ENCODE measurements at places on chromosomes 4 and X. TPM values are rescaled to one million over a fixed set of nuclear protein-coding genes. Genes with fewer than 3 reads are reported as not detected.

The NPNT gene
- total RNA-seq, result 0.19 TPM

The FOXO4 gene
- 1.0 TPM for total RNA-seq

The PAGE2B gene
- total RNA-seq, result not detected

The SAGE1 gene
- not detected for total RNA-seq

The UGT2B17 gene
- not detected for total RNA-seq

The PCDH10 gene
- 0.09 TPM for total RNA-seq

The FAM47E gene
- total RNA-seq, result not detected

The AFF1 gene
- total RNA-seq, result 8.9 TPM

The USP26 gene
- total RNA-seq, result not detected

The GC gene
- total RNA-seq, result not detected

The MND1 gene
- 14.4 TPM for total RNA-seq

The CENPE gene
- 5.6 TPM for total RNA-seq

The AP1S2 gene
- 19.0 TPM for total RNA-seq

The PPARGC1A gene
- 0.06 TPM for total RNA-seq

The VEGFC gene
- total RNA-seq, result 15.7 TPM

The CLCN4 gene
- 4.2 TPM for total RNA-seq

The IL1RAPL2 gene
- total RNA-seq, result not detected

The DCAF12L2 gene
- 0.17 TPM for total RNA-seq

The LINC00632 gene
- total RNA-seq, result 2.8 TPM

The PABPC4L gene
- 0.16 TPM for total RNA-seq

The CYSLTR1 gene
- not detected for total RNA-seq

The LANCL3 gene
- not detected for total RNA-seq

Data from A549 treated with DMSO at 1 μM for 4 hours (cell line).